ENCODE measurements at places on chromosomes 6 and 20.

GRCh38 chr6:150417899-150418826 lies 49.4 kb downstream of the IYD start:
- no peak for DNase-seq

DNA sequence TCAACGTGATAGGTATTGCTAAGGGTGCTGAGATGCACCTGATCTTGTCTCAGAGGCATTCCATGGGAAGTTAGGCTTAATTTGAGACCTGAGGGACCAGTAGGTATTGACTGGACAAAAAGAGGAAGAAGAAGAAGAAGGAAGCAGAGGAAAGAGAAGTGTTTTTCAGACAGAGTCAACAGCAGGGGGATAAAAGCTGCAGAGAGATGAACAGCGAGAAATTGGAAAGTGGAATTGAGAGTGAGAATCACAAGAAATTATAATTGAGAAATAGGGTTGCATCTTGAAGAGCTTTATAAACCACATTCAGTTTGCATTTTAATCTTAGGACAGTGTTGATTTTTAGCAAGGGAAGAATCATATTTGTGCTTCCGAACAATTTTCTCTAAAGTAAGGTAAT lies 254.0 kb downstream of the CD83 start:
- DNase-seq: no peak

DNA sequence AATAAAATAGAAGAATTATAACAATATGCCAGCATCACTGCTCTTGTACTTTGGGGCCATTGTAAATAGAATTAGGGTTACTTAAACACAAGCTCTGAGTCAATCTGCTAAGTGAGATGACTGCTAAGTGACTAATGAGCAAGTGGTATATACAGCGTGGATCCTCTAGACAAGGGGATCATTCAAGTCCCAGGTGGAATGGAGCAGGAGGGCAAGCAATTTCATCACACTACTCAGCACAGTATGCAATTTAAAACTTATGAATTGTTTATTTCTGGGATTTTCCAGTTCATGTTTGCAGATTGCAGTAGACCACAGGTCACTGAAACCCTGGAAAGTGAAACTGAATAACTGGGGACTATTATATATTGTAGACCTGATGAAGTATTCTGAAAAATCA lies 235.3 kb downstream of the BTBD3 start:
- DNase-seq: no peak

GRCh38 chr6:2756241-2756640 lies 5.5 kb upstream of the MYLK4 start:
- DNase-seq: no peak
